ENCODE measurements at places on chromosomes 12 and 14.

DNA sequence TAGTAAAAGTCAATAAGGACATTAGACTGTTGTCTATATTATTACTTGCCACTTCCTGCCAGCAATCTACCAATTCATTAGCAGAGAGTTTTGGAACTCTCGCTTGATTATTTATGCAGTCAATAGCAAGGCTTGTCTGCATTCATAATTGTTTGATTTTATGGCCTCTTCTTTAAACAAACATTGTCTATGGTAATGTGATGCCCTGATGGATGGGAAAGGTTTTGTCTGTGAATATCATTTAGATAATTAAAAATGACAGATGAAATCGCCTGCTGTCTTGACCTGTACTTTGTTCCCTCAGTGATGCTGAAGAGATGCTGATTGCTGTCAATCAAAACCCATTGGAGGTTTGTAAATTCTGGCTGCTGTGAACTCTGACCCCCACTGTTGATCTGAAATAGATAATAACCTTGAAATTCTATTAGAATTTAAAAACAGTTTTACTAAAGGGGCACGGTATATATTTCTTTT, 455.3 kb downstream of the NPAS3 start:
- DNase-seq, result no peak

- DNase-seq, result peak; percentile 38
These were observed 342.5 kb downstream of the RMST start for GRCh38 chr12:97805146-97805545.

GRCh38 chr14:29930283-29930682, 2.6 kb upstream of the PRKD1 start:
- DNase-seq, result no peak

GRCh38 chr14:51304941-51305340, 64.9 kb downstream of the TMX1 start:
- DNase-seq, result no peak

DNA sequence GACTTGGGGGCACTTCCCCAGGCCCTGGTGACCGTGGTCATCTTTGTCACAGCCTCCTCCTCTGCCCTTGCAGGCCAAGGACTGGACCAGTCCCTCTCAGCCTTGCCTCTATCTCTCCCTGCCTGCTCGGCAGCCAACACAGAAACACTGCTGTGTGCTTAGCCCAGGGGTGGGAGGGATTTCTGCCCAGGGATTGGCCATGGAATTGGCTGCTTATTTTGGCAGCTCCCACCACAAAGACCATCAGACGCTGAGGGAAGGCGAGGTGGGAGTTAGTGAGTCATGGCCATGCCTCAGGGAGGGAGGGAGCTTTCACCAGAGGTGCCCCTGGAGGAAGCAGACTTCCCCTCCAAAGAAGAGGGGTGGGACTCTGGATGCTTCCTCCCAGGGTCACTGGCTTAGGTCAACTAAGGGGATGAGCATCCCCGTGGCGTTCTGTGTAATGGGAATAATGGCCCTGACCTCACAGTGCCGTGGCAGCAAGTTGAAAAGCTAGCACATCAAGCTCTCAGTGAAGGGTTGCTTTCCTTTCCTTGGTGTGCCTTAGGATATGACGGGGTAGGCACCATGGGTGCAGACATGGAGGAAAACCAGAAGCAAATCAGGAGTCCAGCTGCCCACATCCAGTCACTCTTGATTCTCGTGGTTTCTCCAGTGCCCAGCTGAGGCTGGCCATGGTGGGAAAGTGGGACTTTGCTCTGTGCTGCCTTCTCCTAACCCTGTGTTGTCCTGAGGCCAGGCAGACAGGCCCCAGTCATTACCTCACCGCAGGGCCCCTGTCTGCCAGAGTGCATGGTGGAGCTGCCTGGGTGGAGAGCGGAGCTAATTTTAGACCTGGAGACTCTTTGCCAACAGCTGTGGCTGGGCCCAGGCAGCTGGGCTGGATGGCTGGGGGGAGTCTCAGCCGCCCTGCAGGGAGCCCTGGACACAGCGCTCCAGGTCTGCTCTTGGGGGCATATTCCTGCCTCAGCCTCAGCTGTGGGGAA, 21.4 kb downstream of the B4GALNT3 start:
- DNase-seq, result no peak

GRCh38 chr12:71719647-71720370, 33.9 kb downstream of the TMEM19 start:
- no peak for DNase-seq

GRCh38 chr12:54225666-54226065, 36.9 kb upstream of the SMUG1 start:
- no peak for DNase-seq

GRCh38 chr14:96103560-96104460, 64.6 kb downstream of the C14orf132 start:
- DNase-seq, result no peak

- DNase-seq, result no peak
These were observed 24.1 kb downstream of the DUSP16 start for GRCh38 chr12:12538535-12538934.

DNA sequence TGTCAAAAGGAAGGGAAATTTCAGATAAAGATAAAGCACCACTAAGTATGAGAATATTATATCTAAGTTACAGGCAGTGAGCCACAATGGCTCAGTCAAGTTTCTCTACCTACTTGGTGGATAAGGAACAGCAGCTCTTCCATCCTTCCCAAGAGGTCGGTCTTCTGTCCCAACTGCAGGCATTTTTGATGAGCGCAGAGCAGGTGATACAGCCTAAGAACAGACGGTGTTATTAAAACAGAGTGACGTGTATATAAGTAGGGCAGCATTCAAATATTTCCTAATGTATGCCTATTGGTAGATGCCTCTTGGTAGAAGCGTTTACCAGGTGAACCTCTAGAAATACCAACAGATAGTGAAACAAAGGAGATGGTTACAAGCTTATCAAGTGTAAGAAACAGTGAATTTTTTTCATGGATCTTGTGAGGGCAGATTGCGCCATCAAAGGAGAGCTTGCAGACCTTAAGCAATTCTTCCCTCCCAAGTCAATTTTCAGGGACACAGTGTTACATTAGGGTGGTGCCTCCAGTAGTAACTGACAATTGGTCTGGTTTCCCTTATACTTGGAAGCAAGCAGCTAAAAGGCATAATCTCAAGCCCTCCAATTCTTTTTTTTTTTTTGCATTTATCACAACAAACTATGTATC, 274.5 kb downstream of the MED13L start:
- DNase-seq, result no peak

DNA sequence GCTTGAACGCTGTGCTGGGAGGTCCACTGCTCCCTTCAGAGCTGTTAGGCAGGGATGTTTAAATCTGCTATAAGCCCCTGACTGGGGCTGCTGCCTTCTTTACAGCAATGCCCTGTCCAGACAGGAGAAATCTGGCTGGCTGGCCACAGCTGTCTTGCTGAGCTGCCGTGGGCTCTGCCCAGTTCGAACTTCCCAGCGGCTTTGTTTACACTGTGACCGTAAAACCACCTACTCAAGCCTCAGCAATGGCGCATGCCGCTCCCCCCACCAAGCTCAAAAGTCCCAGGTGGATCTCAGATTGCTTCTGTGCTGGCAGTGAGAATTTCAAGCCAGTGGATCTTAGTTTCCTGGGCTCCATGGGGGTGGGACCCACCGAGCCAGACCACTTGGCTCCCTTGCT, 35.8 kb downstream of the CKAP4 start:
- no peak for DNase-seq

GRCh38 chr12:60501124-60501729, 905.4 kb downstream of the SLC16A7 start:
- DNase-seq, result peak; percentile 6
